Thyroid gland (tissue), 4 donors: ENCODE measurements at places on chromosomes 3 and 15.

GRCh38 chr3:184361532-184361931, at the start of the genes CLCN2 and POLR2H:
Gene CLCN2, minus strand, starts transcription at chr3:184361605. Its CDS starts 126 bp downstream, at chr3:184361479.
Gene POLR2H, plus strand, starts transcription at chr3:184361710. Its CDS starts 1,783 bp downstream, at chr3:184363493.
- DNase-seq: peak; percentile 65

DNA sequence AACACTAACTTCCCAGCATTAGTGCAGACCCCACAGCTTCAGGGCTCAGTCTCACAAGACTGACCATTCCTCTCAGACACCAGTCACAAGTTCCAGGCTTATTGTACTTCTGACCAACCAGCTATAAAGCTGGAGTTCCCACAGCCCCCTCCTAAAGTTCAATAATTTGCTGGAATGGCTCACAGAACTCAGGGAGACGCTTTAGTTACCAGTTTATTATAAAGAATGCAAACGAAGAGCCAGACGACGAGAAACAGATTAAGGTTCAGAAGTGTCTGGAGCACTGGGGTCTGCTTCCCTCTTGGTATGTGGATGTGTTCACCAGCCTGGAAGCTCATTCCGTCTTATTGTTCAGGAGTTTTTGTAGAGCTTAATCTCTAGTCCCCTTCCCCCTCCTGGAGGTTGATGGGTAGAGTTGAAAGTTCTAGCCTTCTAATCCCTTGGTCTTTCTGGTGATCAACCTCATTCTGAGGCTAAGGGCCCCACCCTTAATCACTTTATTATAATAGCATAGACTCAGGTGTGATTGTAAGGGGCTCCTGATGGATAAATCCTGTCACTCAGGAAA, 4.8 kb upstream of the CSRNP1 start:
- DNase-seq: no peak

GRCh38 chr3:142976621-142977398, 13.3 kb upstream of the PAQR9 start:
- DNase-seq: peak; percentile 39

DNA sequence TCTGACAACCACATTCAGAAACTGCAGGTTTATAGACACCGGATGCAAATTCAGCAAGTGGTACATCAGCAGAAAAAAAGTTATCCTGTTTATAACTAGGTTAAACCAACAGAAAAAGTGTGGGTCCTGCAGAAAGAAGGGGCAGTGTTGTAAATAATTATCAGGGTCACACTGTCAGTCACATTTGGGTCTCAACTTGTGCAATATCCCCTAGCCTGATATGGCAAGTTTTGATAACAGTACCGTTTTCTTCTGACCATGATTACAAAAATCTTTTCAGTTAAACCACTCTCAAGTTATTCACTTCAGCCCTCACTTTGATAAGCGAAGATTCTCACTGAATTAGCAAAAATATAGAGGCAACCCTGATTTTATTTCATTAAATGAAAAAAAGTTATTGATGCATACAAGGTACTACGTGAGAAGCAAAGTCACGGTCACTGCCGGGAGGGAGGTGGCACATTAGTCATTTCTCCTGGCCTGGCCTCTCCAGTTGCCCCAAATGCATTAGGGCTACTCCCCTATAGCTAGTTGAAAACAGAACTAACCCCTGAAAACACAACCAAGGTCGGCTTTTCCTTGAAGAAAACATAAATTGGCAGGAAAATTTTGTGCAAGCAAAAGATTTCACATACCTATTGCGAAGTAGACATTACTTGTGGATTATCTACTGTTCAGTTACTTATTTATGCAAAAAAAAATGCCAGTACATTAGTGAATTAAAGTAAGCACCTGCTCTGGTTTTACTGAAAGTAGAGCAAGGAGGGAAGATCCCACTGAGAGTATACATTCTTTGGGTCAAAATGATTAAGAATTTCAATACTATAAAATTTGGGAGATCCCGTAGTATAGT, 28.6 kb downstream of the IL5RA start:
- no peak for DNase-seq

DNA sequence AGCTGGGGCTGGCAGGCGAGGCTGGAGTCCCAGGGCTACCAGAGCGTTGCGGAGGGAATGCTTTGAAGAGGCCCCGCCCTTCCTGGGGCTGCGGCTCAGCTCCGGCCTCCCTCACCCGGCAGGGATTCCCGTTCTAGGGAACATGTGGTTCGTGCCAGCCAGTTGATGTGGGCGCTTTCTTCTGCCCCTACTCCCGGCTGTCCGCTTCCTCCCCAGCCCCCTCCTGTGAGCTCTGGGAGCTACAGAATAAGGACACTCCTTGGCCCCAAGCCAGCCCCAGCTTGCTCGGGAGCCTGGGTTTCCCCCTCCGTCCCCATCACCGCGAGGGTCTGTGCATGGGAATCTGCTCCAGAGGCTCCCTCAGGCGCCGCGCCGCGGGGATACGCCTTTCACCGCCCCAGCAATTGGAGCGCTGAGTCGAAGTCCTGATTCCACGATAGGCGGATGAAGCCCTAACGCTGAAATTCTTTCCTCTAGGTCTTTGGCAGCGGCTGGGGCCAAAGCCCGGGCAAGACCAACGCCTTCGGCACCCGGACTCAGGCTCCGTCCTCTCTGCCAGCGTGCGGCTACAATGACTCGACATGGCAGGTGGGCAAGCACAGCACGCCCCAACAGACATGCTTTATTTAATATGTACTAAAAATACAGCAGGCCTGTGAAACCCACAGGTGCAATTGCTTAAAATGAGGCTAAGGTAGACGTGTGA, 69.5 kb downstream of the KLF15 start:
- DNase-seq: peak; percentile 84

DNA sequence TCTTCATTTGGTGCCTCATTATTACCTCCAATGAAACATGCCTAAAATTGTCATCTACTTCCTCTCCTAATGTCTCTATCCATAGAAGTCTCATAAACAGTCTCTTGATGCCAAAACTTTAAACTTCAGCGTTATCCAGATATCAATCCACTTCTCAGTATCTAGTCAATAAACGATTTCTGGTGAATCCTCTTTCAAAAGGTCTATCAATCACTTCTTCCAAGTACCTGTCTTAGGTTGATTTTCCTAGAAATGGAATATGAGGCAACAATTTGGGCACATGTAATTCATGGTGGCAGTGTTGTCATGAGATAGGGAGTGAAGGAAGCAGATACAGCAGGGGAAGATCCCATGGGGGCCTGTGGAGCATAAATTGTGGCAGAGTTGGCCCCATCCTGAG, 348.5 kb upstream of the POU1F1 start:
- DNase-seq: no peak

- DNase-seq: no peak
Observed at GRCh38 chr3:132083583-132084279, 48.9 kb upstream of the CPNE4 start.
